Iris pigment epithelial cell (primary cell): ENCODE measurements at places on chromosomes 4 and X.

DNA sequence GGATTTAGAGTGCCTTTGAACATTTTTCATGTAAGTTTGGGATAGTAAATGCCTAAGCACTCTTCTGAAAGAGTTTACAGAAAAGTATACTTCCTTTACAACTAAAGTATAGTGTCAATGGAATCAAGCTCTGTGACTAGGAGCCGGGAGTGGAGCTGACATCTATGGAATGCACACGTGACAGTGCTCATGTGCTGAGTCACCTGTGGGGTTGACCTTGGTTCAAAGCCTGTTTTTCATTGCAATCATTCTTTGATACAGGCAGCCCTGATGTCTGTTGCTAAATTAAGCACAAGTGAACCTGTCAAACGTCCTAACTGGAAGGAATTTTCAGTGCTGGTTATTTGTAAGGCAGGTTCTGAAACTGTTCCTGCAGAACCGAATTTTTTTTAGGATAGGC, 82.5 kb downstream of the GPAT3 start:
- DNase-seq: peak; percentile 82

DNA sequence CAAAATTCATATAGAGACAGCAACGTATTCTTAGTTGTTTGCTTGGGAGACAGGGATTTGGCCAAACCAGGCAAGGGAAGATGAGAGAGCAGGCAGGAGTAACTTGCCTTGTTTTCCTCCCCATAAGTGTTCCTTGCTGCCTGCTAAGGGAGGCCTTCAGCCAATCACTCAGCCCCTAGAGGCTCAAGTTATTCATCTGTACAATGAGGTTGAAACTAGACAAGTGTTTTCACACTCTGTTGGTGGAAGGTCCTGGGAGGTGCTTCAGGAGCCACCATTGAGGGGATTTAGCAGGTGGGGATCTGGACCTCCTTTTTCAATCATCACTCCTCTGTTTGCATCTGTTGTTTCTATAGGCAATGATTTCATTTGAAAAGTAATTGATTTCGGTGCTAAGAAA, 23.6 kb upstream of the HMGB3 start:
- DNase-seq: no peak

- peak; percentile 41 for DNase-seq
These were observed 220.5 kb upstream of the RPS6KA3 start for GRCh38 chrX:20487227-20487626.

GRCh38 chr4:150986085-150986484, 29.0 kb downstream of the LRBA start:
- DNase-seq: no peak

- DNase-seq: peak; percentile 91
These were observed at the start of gene KLHL4 for GRCh38 chrX:87517571-87518141. Gene KLHL4, plus strand, starts transcription at chrX:87517802. Its CDS starts 92 bp downstream, at chrX:87517894.

GRCh38 chr4:131644619-131645018, 1504.5 kb upstream of the PCDH10 start:
- DNase-seq: peak; percentile 58

DNA sequence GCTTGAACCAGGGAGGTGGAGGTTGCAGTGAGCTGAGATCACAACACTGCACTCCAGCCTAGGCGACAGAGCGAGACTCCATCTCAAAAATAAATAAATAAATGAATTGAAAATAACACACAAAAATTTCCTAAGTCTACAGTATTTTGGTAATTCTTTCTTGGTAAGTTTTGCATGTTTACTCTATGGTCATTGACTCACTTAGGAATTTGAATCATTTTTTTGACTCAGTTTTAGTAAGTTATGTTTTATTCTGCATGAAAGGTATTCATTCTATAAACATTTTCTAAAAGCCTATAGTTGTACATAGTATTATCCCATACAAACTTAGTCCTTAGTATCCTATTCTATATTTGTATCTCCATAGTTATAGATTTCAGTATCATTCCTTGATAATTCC, 772.9 kb upstream of the SLIT2 start:
- DNase-seq: peak; percentile 72

DNA sequence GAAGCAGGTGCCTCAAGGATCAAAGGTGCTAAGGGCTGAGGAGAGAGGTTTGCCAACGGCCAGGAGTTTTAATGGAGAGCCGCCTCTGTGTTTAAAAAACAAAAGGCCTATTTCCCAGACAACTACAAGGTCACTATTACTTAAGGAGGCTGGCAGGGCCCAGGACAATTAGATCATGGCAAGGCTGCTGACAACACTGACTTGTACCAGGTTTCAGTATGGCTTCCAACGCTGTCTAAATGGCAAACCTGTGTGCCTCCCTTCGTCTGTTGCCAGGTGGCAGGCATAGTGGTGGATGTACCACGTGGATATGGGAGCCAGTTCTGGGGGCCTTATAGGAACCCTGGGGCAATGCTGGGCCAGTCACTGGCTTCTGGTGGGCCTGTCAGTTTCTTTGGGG, 41.0 kb downstream of the NSG1 start:
- no peak for DNase-seq
